ENCODE measurements at places on chromosomes 3 and 15.

GRCh38 chr3:193507566-193507965, 47.1 kb downstream of the ATP13A4 start:
- no peak for DNase-seq

- DNase-seq, result no peak
Observed at GRCh38 chr3:178711753-178712152, 175.5 kb downstream of the KCNMB2 start.

DNA sequence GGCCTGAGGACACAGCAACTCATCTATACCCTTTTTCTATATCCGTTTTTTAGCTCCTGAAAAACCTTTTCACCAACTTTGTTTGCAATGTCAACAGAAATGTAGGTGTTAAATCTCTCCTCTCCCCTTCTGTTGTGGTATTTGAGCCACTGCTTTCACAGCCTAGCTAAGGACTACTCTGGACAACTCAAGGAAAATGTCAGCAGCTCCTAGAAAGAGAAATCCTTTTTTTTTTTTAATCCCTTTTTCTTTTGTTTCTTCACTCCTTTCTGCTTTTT, 176.6 kb downstream of the KLHL25 start:
- DNase-seq, result no peak

DNA sequence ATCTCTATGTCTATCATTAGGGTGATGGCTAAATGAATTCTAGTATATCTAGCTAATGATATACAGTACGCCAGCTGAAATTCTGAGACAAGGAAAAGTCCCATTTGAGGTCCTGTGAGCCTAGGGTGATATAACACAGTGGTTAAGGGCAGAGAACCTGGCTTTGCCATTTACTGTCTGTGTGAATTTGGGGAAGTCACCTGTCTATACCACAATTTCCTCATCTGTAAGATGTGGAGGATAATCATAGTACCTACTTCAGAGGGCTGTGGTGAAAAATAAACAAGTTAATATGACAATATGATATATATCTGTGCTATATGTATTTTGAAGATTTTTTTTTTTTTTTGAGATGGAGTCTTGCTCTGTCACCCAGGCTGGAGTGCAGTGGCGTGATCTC, 9.8 kb upstream of the ANKDD1A start:
- no peak for DNase-seq

Measured in NCI-H2107 (cell line).